ENCODE measurements at places on chromosomes 3 and 15. TPM values are rescaled to one million over a fixed set of nuclear protein-coding genes. Genes with fewer than 3 reads are reported as not detected.

DNA sequence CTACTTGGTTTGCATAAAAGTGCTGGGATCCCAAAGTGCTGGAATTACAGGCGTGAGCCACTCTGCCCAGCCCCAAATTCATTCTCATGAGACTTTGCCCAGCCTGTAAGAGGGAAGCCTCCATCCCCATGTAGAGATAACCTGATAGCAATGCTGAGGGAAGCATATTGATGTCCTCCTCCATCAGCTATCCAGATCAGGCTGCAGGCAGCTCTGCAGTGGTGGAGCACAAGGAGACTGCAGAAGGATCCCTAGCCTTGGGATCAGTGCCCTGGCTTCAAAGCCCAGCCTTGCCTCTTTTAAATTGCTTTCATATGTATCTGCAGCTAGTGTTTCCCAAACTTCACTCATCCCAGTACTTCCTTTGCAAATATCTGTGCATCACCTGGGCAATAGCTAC, 32.7 kb downstream of the MECOM start:
- H3K36me3 ChIP-seq: no peaks in the 10 kb centered on the region
- no peaks in the 10 kb centered on the region for H3K27me3 ChIP-seq
- H3K4me1 ChIP-seq: no peaks in the 10 kb centered on the region
- H3K4me3 ChIP-seq: no peak overlapping the region
- H3K27ac ChIP-seq: no peak overlapping the region

DNA sequence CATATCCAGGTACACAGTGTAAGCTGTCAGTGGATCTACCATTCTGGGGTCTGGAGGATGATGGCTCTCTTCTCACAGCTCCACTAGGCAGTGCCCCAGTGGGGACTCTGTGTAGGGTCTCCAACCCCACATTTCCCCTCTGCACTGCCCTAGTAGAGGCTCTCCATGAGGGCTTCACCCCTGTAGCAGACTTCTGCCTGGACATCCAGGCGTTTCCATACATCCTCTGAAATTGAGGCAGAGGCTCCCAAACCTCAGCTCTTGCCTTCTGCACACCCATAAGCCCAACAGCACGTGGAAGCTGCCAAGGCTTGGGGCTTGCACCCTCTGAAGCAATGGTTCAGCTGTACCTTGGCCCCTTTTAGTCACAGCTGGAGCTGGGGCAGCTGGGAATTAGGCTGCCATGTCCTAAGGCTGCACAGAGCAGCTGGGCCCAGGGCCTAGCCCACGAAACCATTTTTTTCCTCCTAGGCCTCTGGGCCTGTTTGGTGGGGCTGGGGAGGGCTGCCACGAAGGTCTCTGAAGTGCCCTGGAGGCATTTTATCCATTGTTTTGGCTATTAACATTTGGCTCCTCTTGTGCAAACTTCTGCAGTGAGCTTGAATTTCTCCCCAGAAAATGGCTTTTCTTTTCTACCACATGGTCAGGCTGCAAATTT, 65.5 kb upstream of the FILIP1L start:
- no peaks in the 10 kb centered on the region for H3K4me1 ChIP-seq
- no peak for DNase-seq
- no peak overlapping the region for H3K4me3 ChIP-seq
- H3K27ac ChIP-seq: no peak overlapping the region

GRCh38 chr3:179829401-179829800, 176.6 kb downstream of the USP13 start:
- no peaks in the 10 kb centered on the region for H3K27me3 ChIP-seq
- no peaks in the 10 kb centered on the region for H3K36me3 ChIP-seq

DNA sequence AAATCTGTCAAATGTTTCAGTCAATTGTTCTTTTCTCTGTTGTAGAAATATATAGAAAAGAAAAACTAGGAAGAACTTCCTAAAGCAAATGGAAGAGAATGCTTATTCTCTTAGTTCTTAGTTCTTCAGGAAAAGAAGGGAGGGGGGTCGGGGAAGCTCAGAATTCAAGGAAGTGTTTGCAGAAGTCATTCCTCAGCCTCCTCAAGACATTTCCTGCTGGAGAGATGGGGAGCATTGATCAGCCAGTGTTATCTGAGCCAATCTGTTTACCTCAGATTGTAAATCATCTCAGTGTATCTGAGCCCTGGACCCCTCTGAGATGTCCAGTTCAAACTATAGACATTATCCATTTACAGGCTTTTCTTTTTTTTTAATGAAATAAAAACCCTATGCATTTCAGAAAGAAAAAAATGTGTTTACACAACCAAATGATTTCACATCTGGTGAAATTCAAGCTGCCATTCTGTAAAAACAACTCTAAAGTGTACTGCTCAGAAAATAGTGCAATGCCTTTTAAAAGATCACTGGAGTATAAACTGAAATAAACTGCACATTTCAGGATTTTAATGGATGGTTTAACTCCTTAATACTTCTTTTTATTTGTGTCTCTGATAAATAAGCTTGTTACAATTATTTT, 460.7 kb downstream of the ROBO1 start:
- no peaks in the 10 kb centered on the region for H3K27me3 ChIP-seq
- no peaks in the 10 kb centered on the region for H3K36me3 ChIP-seq
- H3K4me3 ChIP-seq: no peak overlapping the region
- DNase-seq: no peak
- no peak overlapping the region for H3K27ac ChIP-seq
- no peaks in the 10 kb centered on the region for H3K4me1 ChIP-seq

DNA sequence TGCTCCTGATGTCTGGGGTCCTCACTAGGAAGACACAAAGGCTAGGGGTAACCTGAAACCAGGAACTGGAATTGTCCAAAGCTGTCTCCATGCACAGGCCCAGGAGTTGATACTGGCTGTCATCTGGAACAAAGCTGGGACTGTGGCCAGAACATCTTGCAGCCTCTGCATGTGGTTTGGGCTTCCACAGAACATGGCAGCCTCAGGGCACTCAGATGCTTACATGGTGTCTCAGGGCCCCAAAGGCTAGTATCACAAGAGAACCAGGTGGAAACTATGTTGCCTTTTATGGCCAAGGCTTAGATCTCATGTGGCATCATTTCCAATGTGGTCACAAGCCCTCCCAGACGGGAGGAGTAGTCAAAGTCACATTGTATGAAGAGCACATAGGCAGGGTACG, 335.2 kb upstream of the TRIM42 start:
- H3K4me1 ChIP-seq: peaks cover 17% of the 10 kb centered on the region
- no peak overlapping the region for H3K4me3 ChIP-seq
- H3K36me3 ChIP-seq: no peaks in the 10 kb centered on the region
- H3K27me3 ChIP-seq: no peaks in the 10 kb centered on the region
- H3K27ac ChIP-seq: peak overlapping the region; percentile 81

- no peaks in the 10 kb centered on the region for H3K36me3 ChIP-seq
- no peak overlapping the region for H3K27ac ChIP-seq
- no peaks in the 10 kb centered on the region for H3K4me1 ChIP-seq
- H3K27me3 ChIP-seq: no peaks in the 10 kb centered on the region
Observed at GRCh38 chr3:131349946-131350347, 31.6 kb upstream of the NUDT16 start.

GRCh38 chr3:136979204-136979603, 21.4 kb downstream of the IL20RB start:
- H3K36me3 ChIP-seq: peaks cover 3% of the 10 kb centered on the region
- no peaks in the 10 kb centered on the region for H3K27me3 ChIP-seq
- H3K4me3 ChIP-seq: no peak overlapping the region
- no peak for DNase-seq
- no peaks in the 10 kb centered on the region for H3K4me1 ChIP-seq

GRCh38 chr3:15291589-15292541, 40.5 kb downstream of the SH3BP5 start:
- no peak overlapping the region for H3K27ac ChIP-seq
- no peaks in the 10 kb centered on the region for H3K36me3 ChIP-seq
- DNase-seq: no peak

DNA sequence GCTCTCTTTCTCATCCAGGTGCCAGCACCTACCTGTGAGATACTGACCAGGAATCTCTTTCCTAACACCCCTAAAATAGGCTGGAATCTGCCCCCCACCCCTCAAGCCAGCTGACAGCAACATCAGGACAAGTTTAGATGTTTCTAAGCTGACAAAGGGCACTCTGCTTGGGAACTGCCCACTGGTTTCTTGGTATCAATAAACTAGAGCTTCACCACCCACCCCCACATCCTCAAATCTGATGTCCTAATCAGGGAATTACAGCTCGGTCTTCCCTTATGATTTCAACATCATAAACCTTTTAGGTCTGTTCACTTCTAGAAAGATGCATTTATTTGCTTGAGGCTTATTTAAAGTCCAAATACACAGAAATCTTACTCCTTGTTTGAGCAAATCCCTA, 34.7 kb downstream of the CEP19 start:
- no peak overlapping the region for H3K27ac ChIP-seq
- H3K27me3 ChIP-seq: no peaks in the 10 kb centered on the region
- no peak for DNase-seq
- no peaks in the 10 kb centered on the region for H3K36me3 ChIP-seq
- no peaks in the 10 kb centered on the region for H3K4me1 ChIP-seq

DNA sequence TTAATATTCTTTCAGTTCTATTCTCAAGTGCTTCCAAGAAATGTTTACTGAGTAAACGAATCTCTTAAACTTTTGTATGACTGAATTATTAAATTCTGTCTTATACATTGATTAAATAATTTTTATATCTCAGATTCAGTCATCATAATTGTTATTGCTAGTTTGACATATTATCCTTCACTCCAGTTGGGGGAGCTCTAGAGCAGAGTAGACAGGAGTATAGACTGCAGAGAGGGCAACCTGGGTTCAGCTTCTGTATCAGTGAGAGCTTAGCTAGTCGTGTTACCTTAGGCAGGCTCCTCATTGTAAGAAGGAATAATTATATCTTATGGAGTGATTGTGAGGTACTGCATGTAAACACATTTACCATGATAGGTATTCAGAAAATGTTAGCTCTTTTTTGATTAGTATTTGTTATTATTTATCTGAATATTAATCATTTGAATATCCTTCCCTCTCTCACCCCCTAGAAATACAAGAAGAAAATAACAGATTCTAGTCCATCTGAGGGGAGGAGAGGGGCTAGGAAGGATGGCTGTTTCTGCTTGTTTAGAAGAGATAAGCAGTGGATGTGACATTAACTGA, 31.0 kb upstream of the ZCWPW2 start:
- H3K4me1 ChIP-seq: no peaks in the 10 kb centered on the region
- H3K4me3 ChIP-seq: no peak overlapping the region
- H3K27me3 ChIP-seq: no peaks in the 10 kb centered on the region

TJP1 gene
- total RNA-seq: 140 TPM

SHC4 gene
- 0.26 TPM for total RNA-seq

FETUB gene
- not detected for total RNA-seq
